ENCODE measurements at places on chromosomes 7 and 10. TPM values are rescaled to one million over a fixed set of nuclear protein-coding genes. Genes with fewer than 3 reads are reported as not detected.

Gene MSMB
- 0.64 TPM for total RNA-seq

Gene ZNF487
- 2.9 TPM for total RNA-seq

Gene BHLHA15
- 0.76 TPM for total RNA-seq

Gene LRRD1
- total RNA-seq = not detected

Gene CFTR
- 0.60 TPM for total RNA-seq

Gene ANXA8
- 203 TPM for total RNA-seq

Gene SRRM3
- 6.2 TPM for total RNA-seq

Gene TBXAS1
- 10.8 TPM for total RNA-seq
